Kasumi-1 (cell line): ENCODE measurements at places on chromosomes 6 and 20.

- DNase-seq = no peak
Observed at GRCh38 chr20:62741191-62741691, 32.6 kb downstream of the NTSR1 start.

DNA sequence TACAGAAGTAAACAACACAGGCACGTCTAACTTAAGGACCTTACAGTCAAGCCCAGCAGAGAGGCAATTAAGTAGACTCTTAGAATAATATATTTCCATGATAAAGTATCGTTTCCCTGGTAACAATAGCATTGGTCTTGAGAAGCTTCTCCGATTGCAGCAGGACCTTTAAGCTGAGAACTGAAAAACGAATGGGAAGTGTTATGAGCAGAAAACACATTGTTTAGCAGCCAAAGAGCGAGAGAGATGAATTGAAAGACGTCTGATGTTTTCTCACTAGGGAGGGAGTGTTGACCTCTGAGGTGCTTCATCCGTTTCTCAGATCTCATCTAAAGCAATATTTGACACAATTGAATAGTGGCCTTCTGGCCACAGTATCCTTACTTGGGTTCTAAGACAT, 855 bp downstream of the BYSL start:
- no peak for DNase-seq

DNA sequence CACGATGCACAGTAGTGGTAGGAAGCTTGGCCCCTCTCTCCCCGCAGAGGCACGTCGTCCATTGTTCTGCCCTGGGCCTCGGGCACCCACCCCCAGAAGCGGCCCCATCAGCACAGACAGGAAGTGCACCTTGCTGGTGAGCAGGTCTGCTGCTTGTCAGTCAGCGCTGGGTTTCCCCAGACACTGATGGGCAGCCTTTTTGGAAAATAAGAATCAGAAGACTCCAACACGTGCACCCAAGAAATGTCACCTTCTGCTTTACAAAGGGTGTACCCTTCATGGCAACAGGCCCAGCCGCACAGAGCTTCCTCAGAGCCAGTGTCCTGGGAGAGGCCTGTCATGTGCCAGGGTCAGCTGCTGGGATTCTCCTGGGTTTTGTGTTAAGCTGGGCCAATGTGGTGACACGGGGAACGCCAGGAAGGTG, 34.7 kb upstream of the IRF4 start:
- no peak for DNase-seq

DNA sequence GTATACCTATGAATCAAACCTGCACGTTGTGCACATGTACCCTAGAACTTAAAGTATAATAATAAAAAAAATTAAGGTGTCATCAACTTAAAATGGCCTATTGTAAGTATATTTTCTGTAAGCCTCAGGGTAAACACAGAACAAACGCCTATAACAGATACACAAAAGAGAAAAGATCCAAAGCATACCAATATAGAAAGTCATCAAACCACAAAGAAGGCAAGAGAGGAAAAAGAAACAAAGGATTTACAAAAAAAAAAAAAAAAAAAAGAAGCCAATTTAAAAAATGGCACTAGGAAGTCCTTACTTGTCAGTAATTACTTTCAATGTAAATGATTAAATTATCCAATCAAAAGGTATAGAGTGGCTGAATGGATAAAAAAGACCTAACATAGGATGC, 24.6 kb upstream of the ASF1A start:
- no peak for DNase-seq

- DNase-seq = no peak
Observed at GRCh38 chr20:8082025-8082424, 50.0 kb upstream of the PLCB1 start.

GRCh38 chr20:24785141-24786110, 163.6 kb upstream of the CST7 start:
- no peak for DNase-seq

DNA sequence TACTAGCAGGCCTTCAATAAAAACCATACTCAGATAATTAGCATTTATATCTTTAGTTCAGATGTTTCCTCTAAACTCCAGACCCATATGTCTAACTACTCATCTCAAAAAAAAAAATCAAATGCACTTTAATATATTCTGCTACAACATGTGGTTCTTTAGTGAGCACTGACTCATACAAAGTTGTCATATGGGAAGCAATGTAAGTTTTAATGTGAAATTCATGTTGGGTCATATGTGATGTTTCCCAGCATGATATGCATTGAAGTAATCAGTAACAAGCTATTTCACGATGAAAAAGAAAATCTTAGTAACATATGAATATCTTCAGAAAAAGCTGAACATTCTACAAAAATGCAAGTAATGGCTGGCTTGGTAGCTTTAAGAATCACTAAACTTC, 859.7 kb upstream of the ADGRB3 start:
- no peak for DNase-seq

- no peak for DNase-seq
Observed at GRCh38 chr6:15530411-15530810, 132.4 kb downstream of the DTNBP1 start.

GRCh38 chr20:15759594-15759993, 813.7 kb downstream of the KIF16B start:
- no peak for DNase-seq
